ENCODE measurements at places on chromosomes 3 and 15.

DNA sequence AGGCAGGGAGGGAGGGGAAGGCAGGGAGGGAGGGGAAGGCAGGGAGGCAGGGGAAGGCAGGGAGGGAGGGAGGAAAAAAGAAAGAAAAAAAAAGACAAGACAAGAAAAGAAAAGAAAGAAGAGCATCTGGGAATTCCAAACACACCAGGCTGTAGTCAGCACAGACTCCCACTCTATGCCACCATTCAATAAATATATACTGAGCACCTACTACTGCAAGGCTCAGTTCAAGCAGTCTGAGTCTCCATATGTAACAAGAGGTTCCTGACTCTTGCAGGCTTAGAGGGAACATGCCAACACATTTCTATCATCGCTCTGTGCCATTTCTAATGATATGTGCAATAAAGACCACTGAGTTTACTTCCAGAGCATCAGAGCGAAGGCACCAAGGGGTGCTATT is 47.7 kb downstream of the ANXA2 start:
- DNase-seq, result no peak

DNA sequence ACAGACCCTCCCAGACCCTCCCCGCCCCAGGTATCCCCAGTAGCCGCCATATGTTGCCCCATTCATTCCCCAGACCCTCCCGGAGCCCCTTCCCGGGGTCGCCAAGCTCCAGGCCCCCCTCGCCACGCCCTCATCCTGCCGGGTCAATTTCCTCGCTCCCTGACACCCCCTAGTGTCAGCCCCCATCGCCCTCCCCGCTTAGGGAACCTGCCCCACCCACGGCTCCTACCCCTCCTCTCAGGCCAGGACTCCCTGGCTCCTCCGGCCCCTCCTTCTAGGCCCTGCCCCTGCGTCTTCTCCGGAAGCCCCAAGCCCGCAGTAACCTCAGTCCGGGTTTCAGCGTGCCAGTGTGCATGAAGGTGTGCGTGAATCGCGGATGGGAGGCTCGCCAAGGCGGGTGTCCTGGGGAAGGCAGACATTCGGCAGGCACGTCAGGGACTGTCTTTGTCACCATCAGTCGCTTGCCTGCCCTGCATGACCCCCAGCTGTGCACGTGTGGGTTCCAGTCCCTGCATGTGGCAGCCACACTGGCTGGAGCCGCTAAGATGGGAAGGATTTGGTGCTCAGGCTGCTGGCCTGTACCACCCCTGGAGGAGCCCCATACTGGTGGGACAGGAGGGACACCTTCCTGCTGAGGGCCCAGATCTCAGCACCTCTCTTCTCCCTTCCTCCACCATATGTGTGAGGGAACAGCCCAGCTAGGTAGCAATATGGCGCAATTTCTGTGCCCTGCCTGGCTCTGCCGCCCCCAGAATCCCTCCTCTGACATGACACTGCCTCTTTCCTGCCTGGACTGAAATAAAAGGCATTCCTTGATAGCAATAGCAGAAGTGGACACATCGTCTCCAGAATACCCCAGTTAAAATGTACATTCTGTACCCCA is 693 bp downstream of the DISP2 start:
- no peak for DNase-seq

GRCh38 chr15:67818464-67818863 is 6.8 kb upstream of the SKOR1 start:
- DNase-seq, result no peak

- no peak for DNase-seq
Measured at GRCh38 chr3:124767264-124767663, 37.0 kb downstream of the UMPS start.

DNA sequence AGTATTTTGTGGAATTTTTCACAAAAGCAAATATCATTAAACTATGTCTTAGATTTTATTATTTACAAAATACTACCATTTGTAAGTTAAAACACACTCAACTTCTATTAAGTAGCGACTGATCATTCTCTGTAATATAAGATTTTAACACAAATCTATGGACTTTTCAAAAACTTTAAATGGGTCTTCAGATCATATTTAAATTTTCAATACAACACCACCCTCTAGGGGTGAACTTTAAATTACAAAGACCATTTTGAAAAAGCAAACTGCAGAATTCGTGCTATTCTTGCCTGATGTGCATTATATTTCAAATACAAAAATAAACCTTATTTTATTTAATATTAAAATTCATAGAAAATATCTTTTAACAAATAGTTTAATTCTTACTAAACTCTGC is 8.2 kb upstream of the VGLL4 start:
- no peak for DNase-seq

DNA sequence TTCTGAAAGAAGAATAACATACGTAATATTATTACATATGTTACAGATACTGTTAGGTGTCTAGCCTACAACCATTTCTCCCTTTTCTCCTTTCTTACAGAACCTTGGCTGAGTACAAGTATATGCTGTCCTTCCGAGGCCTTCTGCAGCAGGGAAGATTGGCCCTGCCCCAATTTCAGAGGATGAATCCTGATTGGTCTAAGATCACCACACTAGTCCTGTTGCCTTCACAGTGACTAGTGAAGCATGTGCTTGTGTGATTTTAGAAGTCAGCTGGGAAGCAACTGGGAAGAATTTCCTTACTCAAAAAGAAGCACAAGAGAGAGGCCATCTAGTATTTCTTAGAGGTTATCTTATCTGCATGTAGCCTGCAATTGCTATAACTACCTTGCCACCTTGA is 30.6 kb upstream of the MECOM start:
- no peak for DNase-seq

Measured in lung (tissue), 17 donors.